H1 (cell line): ENCODE measurements at places on chromosomes 11 and 22. TPM values are rescaled to one million over a fixed set of nuclear protein-coding genes. Genes with fewer than 3 reads are reported as not detected.

TRIM49 gene
- total RNA-seq = not detected in 2 replicates

LRRC56 gene
- 1.9 and 2.1 TPM in 2 replicates for total RNA-seq

- DNase-seq = no peak
- H3K27ac ChIP-seq = no peak overlapping the region
- H3K27me3 ChIP-seq = no peaks in the 10 kb centered on the region
- peaks cover 9% of the 10 kb centered on the region for H3K4me1 ChIP-seq
Measured at GRCh38 chr11:79173615-79174014, 267.2 kb downstream of the TENM4 start.

GRCh38 chr22:49709464-49709863 lies 118.2 kb downstream of the BRD1 start:
- H3K4me1 ChIP-seq = no peaks in the 10 kb centered on the region
- no peak overlapping the region for H3K27ac ChIP-seq
- H3K4me3 ChIP-seq = no peak overlapping the region
- no peaks in the 10 kb centered on the region for H3K36me3 ChIP-seq
